Activated CD4-positive, alpha-beta T cell treated with anti-CD3 and anti-CD28 coated beads, Interleukin-2, amount 50 U/mL, for 24 hours (primary cell): ENCODE measurements at places on chromosomes 7 and 10.

DNA sequence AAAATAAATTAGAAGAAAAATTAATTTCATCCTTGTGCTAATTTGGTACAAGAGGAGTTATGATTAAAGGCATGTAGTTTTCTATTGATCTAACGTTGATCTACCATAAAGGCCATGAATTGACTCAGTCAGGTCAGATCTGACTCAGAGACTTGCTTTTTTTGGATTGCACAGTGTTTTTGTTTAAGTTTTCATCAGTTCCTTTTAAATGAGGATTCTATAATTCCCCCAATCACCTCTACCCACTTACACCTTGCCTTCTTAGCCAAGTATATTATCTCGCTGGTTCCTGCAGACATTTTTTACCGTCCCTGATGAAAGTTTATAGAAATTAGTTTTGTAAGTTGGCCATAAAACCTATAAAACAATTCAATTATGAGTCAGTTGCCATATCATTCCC is 132.4 kb upstream of the PALS2 start:
- no peak for DNase-seq

GRCh38 chr10:56633876-56634452 is 272.9 kb upstream of the ZWINT start:
- no peak for DNase-seq

DNA sequence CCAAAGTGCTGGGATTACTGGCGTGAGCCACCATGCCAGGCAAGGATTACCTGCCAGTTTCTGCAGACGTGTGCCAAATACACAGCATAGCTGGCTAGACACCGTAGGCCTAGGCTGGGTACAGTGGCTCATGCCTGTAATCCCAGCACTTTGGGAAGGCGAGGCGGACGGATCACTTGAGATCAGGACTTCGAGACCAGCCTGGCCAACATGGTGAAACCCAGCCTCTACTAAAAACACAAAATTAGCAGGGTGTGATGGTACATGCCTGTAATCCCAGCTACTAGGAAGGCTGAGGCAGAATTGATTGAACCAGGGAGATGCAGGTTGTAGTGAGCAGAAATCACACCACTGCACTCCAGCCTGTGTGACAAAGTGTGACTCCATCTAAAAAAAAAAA is 868 bp downstream of the RFC2 start:
- DNase-seq, result no peak

DNA sequence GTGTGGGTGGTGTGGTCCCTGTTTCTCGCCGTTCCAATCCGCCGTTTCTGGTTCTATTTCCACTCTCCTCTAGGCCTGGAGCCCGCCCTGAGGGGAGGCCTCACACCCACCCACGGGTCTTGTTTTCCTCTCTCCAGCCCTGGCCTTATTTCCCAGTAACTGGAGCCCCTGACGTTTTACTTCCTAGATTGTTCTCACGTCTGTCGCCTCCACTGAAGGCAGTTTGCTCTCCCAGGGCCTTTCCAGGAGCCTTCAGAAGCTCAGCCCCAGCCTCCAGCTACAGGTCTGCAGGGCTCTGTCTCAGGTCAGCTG is 30.6 kb downstream of the CFAP46 start:
- DNase-seq, result no peak

- peak; percentile 5 for DNase-seq
Measured at GRCh38 chr10:16436367-16436757, 448 bp upstream of the PTER start.

DNA sequence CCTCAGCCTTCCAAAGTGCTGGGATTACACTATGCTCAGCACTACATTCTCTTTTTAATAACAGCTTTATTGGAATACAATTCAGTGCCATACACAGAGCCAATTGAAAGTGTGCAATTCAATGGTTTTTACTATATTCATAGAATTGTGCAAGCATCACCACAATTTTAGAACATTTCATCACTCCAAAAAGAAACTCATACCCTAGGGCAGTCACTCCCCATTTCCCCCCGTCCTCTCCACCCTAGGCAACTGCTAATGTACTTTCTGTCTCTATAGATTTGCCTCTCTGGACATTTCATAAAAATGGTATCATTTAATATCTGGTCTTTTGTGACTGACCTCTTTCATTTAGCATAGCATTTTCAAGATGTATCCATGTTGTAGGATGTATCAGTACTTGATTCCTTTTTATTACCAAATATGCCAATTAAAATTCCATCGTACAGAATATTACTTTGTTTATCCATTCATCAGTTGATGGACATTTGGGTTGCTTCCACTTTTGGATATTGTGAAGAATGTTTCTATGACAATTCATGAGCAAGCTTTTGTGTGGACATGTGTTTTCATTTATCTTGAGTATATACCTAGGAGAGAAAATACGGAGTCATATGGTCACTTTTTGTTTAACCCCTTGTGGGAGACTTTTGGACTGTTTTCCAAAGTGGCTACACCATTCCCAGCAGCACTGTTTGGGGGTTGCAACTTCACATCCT is 6.3 kb upstream of the XPNPEP1 start:
- no peak for DNase-seq

DNA sequence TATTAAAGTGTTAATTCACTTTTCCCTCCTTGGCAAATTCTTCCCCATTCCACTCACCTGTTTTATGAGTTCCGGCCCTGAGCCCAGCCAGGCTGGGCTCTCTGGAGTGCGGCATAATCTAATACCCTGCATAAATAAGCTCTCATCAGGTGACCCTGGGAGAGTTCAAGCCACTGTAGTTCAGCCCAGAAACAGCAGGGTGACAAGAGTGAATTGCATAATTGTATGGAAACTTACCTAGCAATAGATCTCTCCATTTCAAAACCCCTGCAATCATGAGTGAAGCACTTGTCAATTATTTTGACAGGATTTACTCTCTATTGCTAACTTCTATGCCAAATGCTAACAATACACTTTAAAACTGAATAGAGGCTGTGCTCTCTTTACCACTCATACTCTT is 94.7 kb downstream of the OSBPL3 start:
- no peak for DNase-seq

DNA sequence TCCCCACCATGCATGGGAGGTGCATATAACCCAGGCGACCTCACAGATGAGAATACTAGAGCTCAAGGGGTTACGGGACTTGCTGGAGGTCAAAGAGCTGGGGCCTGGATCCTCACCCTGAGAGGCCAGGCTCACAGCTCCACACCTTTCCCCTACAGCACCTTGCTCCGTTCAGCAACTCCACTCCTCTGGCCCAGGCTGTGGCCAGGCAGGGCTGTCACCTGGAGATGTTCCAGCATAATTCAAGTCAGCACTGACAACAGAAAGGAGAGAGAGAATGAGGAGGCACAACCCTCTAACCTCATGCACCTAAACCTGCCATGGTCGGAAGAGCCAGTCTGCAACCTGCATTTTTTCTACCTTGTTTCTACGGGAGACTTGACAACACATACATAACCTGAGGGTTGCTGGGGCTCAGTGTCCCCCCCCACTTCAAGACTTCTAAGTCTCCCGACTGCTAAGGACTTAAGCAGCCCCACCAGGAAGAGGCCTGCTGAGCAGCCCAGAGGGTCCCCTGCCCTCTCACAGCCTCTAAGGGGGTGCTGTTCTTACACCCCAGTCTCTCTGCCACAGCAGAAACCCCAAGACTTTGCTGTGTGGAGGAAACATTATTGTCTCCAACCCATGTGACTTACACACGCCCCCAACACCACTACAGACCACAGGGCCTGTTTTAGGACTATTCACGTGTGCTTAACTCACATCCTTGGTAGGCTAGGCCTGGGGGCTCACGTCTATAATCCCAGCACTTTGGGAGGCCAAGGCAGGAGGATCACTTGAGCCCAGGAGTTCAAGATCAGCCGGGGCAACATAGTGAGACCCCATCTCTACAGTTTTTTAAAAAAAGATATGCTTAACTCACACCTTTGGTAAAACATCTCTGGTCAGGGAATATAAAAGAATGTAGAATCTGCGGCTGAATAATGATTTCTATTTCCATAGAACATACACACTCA is 175.6 kb downstream of the FAM107B start:
- DNase-seq, result no peak

GRCh38 chr7:28547115-28547514 is 134.8 kb downstream of the CREB5 start:
- no peak for DNase-seq

DNA sequence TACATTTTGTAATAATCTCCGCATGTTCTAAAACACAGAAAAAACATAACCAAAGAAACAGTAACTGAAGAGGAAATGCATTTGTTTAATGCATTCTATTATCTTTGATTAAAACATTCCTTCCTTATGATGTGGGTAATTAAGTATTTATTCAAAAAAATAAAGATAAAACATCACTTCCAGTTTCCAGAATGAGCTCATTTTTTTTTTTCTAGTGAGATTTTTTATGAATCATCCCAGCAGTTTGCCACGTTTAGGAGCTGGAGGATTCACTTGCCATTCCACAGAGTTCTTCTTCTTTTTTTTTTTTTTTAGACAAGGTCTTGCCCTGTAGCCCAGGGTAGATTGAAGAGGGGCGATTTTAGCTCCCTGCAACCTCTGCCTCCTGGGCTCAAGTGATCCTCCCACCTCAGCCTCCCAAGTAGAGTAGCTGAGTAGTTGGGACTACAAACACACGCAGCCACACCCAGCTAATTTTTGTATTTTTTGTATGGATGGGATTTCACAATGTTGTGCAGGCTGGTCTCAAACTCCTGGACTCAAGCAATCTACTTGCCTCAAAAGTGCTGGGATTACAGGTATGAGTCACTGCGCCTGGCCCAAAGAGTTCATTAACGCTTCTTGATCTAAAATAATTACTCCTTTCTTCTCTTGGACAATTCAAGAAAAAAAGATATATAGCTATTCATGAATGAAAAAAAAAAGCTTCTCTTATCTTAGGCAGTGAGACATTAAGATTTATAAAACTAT is 177.3 kb downstream of the DKK1 start:
- no peak for DNase-seq

- DNase-seq, result no peak
Measured at GRCh38 chr10:11302181-11302580, 284.5 kb downstream of the CELF2 start.

DNA sequence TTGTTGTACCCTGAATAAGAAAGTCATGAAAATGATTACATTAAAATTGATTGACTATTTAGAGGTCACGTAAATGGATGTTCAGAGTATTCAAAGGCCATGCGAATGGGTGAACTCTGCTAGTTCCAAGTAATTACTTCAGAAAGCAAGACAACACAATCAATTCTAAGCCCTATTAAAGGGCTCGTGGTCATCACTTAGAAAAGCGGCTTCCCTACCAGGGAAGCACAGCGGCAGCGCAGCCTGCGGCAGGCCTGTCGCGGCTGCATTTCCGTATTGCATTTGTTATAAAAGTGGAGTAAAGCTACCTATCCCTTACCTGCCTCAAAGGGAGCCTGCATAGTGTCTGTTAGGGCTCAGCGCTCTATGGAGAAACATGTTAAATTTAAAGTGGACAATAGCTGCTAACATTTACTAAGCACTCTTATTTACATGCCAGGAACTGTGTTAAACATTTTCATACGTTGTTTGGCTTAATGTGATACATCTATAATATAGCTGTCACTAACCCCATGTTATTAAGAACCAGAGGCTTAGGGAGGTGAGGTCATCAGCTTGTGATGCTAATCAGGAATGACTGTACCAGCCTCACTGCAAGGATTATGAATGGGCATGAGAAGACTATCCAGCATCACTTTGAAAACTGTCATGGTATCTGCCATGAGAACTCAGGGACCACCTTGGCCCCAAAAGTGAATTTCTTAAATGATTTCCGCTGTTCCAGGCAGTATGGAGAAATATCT is 187.5 kb downstream of the CELF2 start:
- no peak for DNase-seq

DNA sequence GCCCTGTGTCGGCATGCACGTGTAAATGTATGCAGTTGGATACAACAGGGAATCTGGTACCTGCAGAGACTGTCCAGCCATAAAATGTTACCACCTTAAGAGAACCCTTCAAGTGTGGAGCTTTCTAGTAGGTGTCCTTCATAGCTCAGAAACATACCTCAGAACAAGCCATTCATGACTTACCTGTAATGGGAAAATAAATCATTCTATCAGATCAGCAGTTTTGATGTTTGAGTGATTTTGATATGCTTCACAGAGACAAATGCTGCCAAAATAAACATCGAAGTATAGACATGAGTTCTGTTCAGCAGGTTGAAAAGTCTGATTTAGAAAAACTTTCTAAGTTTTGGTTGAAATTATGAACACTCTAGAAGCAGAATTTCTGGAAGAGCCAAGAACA is 33.5 kb upstream of the UMAD1 start:
- no peak for DNase-seq

- no peak for DNase-seq
Measured at GRCh38 chr7:101172005-101172853, 6.9 kb upstream of the VGF start.

DNA sequence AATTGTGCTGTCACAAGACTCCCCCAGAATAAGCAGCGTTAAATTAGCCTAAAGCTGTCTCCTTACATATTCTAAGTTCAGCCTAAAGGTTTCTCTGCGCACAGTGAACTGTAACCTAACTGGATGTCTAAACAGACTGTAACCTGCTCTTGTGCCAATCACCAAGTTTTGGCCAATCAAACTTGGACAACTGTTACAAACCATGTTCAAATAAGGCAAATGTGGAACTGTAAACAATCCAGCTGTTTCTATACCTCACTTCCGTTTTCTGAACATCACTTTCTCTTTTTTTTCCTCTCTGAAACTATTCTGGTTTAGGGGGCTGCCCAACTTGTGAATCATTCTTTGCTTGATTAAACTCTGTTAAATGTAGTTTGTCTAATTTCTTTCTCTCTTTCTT is 252.2 kb upstream of the HABP2 start:
- DNase-seq, result no peak
